ENCODE measurements at places on chromosomes 16 and 17.

DNA sequence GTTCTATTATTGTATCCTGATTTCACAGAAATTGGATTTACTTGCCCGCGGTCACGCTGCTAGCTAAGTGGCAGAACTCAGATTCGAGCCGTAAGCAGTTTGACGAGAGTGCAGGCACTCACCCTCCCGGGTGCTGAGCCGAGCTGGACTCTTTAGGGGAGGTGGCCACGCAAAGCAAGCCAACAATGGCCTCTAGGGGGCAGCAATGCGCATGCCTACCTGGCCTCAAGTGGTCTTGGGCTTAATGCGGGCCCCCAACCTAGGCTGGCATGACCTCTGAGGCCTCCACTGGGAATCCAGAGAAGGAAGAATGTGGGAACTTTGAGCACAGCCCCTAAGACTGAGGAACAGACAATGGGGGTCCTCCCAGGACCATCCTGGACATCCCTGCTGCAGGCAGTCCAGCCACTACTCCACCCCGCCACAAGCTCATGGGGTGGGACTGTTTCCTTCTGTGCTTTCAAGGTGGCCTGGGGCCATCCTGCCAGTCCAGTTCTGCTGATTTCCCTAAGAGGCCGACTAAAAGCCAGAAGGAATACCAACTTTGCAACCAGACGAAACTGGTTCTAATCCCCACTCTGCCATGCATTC lies 276.5 kb downstream of the XYLT1 start:
- peak; percentile 67 for DNase-seq

GRCh38 chr16:53745086-53745485 lies 41.1 kb downstream of the FTO start:
- no peak for DNase-seq

- no peak for DNase-seq
Measured at GRCh38 chr17:56773124-56773523, 60.6 kb downstream of the C17orf67 start.

GRCh38 chr16:81582655-81583441 lies 138.2 kb downstream of the CMIP start:
- no peak for DNase-seq

DNA sequence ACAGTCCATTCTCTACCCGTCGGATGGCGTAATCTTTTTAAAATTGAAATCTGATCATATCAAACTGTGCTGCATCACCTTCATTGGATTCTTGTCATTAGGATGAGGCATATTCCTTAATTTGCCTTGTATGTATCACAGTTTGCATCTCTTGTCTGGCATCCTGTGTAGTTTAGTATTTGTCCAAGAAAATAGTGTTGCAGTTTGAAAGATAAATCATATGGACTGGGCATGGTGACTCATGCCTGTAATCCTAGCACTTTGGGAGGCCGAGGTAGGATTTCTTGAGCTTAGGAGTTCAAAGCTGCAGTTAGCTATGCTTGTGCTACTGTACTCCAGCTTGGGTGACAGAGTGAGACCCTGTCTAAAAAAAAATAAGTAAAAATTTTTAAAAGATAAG lies 5.8 kb upstream of the RSL1D1 start:
- no peak for DNase-seq

DNA sequence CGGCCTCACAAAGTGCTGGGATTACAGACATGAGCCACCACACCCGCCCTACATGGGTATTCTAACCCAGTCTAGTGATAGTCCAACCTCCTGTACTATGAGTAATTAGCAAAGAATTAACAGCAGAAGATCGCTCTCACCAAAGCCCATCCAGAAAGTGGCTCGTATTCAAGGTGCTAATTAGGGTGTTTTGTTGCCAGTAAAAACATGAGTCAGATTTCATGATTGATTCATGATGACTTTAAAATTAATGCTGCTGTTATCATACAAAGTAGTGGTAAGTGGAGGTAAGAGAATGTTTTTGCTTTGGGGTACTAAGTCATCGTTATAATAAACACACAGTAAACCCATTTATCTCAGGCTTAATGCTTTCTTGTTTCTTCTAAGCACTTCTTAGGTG lies 428.8 kb downstream of the WWOX start:
- no peak for DNase-seq

DNA sequence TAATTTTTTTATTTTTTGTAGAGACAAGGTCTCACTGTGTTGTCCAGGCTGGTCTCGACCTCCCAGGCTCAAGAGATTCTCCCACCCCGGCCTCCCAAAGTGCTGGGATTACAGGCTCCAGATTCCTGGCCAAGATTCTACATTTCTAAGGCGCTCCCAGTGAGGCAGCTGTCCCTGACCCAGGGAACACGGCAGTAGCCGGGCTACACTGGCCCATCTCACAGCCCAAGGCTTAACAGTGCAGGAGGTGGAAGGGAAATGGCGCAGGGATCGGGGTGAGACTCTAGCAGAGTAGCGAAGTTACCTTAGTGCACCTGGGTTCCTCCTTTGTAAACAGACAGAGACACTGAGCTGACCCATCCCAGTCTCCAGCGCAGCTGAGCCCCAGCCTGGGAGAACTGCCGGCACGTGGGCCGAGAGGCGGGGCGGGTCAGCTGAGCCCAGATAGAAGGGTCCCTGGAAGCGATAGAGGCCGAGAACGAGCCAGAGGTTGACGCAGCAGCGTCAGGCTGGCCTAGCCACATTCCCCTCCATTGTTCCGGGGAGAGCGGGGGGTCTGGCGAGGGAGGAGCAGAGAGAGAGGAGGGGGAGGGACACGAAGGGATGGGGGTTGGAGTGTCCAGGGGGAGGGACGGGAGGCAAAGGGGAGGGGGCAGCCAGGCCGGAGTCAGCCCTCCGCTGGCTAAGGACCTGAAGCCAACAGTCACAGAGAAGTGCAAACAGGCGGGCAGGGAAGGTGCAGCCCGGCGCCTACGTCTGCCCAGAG lies 2.5 kb downstream of the CARHSP1 start:
- DNase-seq, result no peak

- DNase-seq, result no peak
Measured at GRCh38 chr16:77967054-77967904, 55.1 kb upstream of the CLEC3A start.

- no peak for DNase-seq
Measured at GRCh38 chr17:79622122-79622601, 11.3 kb upstream of the RBFOX3 start.
